ENCODE measurements at places on chromosomes 13 and 19.

DNA sequence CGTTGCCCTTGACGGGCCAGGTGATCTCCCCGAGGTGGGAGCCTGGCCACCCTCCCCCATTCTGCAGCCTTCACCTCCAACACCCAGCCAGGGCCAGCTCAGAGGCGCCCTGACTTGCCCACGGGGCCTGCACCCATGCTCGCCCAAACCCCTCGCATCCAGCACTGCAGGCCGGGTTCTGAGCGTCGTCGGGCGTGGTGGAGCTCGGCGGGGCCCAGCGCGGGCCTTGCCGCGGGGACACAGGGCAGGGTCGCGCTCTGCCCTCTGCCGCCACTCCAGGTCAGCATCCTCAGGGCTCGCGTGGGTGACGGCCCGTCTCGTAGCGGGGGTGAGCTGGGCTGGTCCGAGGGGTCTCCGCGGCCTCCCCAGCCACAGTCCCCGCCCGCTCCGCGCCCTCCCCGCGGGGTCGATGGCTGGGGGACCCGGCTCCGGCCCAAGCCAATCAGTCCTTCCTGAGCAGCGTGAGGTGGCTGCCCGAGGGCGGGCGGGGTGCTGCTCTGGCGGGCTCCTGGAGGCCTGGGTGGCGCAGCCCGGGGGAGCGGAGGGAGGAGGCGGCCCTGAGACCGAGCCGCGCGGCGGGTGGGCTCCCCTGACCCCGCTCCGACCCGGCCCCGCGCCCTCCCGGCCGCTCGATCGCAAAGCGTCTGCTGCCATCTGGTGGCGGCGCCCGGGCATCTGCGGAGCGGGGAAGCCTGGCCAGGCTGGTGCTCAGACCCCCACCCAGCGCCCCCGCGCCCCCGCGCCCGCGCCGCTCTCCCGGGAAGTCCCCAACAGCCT lies 61.4 kb downstream of the CCNE1 start:
- no peak for DNase-seq

GRCh38 chr13:70662231-70662940 lies 554.1 kb upstream of the KLHL1 start:
- no peak for DNase-seq

- no peak for DNase-seq
Observed at GRCh38 chr19:39200803-39201115, 3.3 kb downstream of the SYCN start.

DNA sequence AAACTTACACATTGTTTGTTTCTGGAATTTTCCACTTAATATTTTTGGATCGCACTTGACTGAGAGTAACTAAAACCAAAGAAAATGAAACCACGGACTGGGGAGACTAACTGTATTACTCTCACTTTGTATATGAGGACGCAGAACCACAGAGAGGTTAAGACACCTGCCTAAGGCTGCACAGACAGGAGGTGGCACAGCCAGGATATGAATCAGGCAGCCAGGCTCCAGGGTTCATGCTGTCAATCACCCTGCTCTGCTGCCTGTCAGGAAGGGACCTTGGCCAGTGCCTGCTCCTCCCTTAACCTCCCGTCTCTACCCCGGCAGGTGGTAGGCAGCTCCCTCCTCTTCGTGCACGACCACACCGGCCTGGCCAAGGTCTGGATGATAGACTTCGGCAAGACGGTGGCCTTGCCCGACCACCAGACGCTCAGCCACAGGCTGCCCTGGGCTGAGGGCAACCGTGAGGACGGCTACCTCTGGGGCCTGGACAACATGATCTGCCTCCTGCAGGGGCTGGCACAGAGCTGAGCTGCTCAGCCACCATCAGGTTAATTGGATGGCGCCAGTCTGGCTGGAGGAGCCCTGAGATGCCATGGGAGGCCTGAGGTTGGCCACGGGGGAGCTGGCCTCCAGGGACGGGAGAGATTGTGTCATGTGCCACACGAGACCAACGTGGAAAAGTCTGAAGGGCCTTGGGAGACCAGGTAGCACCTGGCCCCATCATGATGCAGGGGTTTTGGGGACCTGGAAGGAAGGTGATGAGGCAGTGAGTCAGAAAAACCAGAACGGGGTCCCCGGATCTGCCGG lies 11.0 kb downstream of the ACTMAP start:
- no peak for DNase-seq

DNA sequence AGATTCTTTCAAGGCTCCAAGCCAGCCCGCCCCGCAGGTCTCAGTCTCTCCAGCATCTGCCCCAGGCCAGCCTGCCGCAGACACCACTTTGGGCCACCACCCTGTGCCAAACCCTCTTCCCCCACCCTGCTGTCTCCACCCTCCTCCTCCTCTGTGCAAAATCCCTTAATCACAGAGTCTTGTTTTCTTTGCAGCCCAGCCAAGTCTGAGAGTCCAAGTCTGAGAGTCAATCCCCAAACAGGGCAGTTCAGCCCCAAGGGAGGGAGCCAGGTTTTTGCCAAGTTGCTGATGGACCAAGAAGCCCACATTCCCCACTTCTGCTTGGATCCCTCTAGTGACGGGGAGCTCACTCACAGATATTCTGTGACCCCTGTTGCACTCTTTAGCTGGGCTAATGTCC lies 3.1 kb downstream of the ADAMTS10 start:
- DNase-seq = no peak

DNA sequence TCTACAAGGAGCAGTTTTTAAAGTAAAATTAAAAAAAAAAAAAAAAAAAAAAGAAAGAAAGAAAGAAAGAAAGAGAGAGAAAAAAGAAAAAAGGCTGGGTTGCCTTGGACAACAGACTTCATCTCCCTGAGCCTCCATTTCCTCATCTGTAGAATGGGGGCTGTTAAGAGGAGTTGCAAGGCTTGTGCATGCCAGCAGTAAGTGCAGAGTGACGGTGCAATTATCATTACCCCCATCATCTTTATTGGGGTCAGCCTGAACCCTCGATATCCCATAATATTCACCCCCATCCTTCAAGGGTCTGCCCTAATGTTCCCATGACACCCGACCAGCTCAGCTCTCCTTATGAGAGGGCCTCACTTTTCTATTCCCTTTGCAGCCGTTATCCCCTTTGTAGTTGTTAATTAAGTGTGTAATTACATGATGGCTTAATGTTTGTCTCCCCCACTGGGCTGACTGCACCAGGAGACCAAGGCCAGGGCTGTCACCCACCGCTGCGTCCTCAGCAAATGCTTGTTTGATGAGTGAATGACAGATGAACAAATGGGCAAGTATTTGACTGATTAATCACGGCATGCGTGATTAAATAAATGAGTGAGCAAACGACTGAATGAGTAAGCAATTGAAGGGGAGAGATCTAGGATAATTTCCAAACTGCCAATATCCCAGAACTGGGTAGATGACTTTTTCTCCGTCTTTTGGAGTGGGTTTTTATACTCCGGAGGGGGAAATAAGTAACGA lies 10.1 kb downstream of the FOSB start:
- no peak for DNase-seq

DNA sequence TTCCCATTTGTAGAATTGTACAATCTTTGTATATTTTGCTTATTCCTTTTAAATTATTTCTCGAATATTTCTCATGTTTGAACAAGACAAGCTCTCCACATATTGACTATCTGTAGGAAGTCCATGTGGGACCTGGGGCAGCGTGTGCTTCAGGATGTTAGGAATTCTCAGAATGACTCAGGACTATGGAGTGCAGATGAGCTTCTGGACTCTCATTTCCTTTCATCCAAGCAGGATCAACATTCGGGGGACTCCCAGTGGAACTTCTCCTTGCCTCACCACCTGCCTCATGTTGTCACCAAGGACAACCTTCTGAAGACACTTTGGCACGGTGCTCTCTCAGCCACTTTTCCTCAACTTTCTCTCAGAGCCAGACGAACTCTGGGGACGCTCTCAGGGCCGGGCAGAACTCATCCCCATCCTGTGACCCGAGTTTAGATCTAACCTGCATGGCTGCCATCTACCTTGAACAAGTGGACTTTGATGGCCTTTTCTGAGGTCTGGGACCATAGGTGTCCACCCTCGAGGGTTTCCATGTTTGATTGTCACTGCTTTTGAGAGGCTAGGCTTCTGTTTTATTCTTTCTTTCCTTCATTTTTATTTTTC lies 441.7 kb downstream of the IRS2 start:
- no peak for DNase-seq

DNA sequence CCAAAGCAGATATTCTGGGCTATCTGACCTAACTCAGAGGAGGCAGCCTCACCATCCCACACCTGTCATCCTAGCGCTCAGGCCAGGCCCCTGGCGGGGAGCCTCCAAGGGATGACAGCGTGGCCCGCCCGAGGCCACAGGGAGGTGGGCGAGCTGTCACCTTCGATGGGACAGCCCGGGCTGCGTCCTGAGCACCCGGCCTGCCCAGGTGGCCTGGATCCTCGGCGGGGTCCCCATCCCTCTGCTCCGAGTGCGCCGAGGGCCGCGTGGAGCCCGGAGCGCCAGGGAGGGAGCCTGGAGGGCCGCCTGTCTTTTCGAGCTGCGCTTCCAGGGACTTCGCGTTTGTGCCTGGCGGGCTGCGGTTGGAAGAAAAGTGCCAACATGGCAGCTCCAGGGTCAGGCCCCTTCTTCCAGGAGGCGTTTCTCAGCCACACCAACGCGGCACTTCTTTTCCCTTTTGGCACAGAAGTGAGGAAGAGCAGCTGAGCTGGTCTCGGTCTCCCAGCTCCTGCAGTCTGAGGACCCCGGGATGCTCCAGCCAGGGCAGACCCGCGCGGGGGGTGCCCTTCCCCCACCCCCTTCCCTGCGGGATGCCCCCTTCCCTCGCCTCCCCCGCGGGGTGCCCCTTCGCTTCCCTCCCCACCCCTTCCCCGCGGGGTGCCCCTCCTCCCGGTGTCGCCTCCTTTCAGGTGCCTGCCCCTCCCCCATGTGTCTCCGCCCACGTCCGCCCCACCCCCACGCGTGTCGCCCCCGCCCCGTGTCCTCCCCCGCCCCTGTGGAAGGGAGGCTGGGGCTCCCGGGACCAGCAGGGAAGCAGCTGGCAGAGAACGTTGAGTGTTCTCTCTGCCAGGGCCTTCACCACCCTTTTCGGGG lies 42.3 kb downstream of the GJA3 start:
- no peak for DNase-seq

DNA sequence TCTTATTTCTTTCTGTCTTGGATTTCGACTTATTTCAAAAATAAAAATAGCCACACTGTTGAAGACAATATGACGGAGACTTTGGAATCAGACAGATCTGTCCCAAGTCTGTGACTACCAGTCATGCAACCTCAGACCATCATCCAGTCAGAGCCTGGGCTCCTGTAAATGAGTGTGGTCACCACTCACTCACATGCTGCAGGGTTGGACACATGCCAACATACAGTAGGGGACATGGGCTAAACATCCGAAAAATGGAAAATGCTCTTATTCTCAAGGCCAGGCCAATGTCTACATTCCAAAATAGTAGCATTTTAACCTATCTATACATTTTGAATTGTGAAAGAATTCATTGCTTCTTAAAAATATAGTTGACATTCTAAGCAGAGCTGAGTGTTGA lies 75.5 kb upstream of the EDNRB start:
- DNase-seq = no peak

DNA sequence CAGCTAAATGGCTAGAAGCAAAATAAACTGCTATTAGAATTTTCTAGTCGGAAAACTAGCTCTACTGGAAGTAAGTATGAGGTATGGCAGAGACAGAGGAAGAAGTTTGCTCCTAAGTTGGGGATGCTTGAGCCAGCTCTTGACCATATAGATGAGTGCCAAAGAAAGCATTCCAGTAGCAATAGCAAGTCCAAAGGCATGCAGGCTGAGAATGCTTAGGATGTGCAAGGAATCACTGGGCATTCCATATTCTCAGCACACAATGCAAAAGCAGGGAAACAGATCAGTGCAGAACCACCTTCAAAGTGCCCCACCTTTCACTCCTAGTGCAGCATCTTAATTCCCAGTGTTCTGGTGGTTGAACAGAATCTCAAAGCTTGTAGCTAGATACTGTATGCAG lies 32.9 kb downstream of the SERTM1 start:
- no peak for DNase-seq

Data from cerebellar nuclear complex (tissue), 1 donor.